Pancreas (tissue), 10 donors: ENCODE measurements at places on chromosomes 7 and 10. TPM values are rescaled to one million over a fixed set of nuclear protein-coding genes. Genes with fewer than 3 reads are reported as not detected.

AGR3 gene
- 7.8 TPM for total RNA-seq

FAM25C gene
- not detected for total RNA-seq

ELN gene
- 76.9 TPM for total RNA-seq

VENTX gene
- 0.40 TPM for total RNA-seq

TACC2 gene
- total RNA-seq = 21.0 TPM

EPHB6 gene
- total RNA-seq = 34.7 TPM

UNCX gene
- not detected for total RNA-seq

KAZALD1 gene
- total RNA-seq = 0.19 TPM

MRLN gene
- total RNA-seq = 1.4 TPM

APBB1IP gene
- total RNA-seq = 5.4 TPM

NODAL gene
- total RNA-seq = not detected

SPACDR gene
- total RNA-seq = not detected

SPDYE11 gene
- not detected for total RNA-seq

DLX5 gene
- not detected for total RNA-seq

GPR15LG gene
- not detected for total RNA-seq

AGFG2 gene
- total RNA-seq = 18.1 TPM

TRPV5 gene
- 0.06 TPM for total RNA-seq

GDF10 gene
- total RNA-seq = 5.5 TPM

EPHA1 gene
- total RNA-seq = 6.3 TPM

GCK gene
- total RNA-seq = 0.57 TPM

EBLN1 gene
- total RNA-seq = not detected
